Spinal cord (tissue), 10 donors: ENCODE measurements at places on chromosomes 7 and 10. TPM values are rescaled to one million over a fixed set of nuclear protein-coding genes. Genes with fewer than 3 reads are reported as not detected.

The HEPACAM2 gene
- total RNA-seq: 0.69 TPM

The SFTPA1 gene
- not detected for total RNA-seq

The TMEM225B gene
- total RNA-seq: 0.20 TPM

The EEPD1 gene
- total RNA-seq: 34.2 TPM

The LRRTM3 gene
- 16.5 TPM for total RNA-seq

The SLC18A3 gene
- 1.9 TPM for total RNA-seq

The OR6V1 gene
- not detected for total RNA-seq

The KCND2 gene
- 25.2 TPM for total RNA-seq

The ACSL5 gene
- total RNA-seq: 7.1 TPM

The CALCR gene
- 0.39 TPM for total RNA-seq

The TMEM273 gene
- 8.5 TPM for total RNA-seq

The DEPP1 gene
- total RNA-seq: 18.1 TPM

The ELFN1 gene
- 8.2 TPM for total RNA-seq

The SEMA3A gene
- 32.0 TPM for total RNA-seq

The SMNDC1 gene
- 15.2 TPM for total RNA-seq

The C7orf33 gene
- not detected for total RNA-seq

The PTF1A gene
- not detected for total RNA-seq

The UBE3C gene
- 52.3 TPM for total RNA-seq

The PNLIPRP2 gene
- total RNA-seq: not detected

The FGFR2 gene
- 163 TPM for total RNA-seq

The PRF1 gene
- 0.44 TPM for total RNA-seq

The HOXA7 gene
- 9.6 TPM for total RNA-seq

The PLAC9 gene
- 7.6 TPM for total RNA-seq

The SPAM1 gene
- not detected for total RNA-seq

The PDZD7 gene
- 5.0 TPM for total RNA-seq

The OR6B1 gene
- not detected for total RNA-seq

The FXYD4 gene
- total RNA-seq: not detected

The IFIT1B gene
- total RNA-seq: 1.4 TPM

The NRG3 gene
- total RNA-seq: 10.2 TPM

The NPFFR1 gene
- 1.8 TPM for total RNA-seq

The NXPH1 gene
- total RNA-seq: 17.1 TPM

The TUBAL3 gene
- not detected for total RNA-seq

The MICALL2 gene
- 21.8 TPM for total RNA-seq
